ENCODE measurements at places on chromosomes 7 and 10.

GRCh38 chr10:59970396-59971368 lies 64.3 kb upstream of the CCDC6 start:
- peak; percentile 63 for DNase-seq

DNA sequence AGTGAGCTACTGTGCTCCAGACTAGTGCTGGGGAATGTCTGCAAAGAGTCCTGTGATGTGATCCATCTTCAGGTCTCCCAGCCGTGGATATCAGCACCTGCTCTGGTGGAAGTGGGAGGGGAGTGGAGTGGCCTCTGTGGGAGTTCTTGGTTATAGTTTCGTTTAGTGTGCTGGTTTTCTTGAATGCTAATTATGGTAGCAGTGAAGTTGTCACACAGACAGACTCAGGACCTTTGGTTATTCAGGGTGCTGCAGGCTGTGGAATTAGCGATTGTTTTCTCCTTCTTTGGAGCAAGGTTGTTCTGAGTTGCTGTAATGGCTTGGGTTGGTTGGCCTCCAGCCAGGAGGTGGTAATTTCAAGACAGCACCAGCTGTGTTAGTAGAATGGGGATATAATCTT lies 132.7 kb upstream of the HGF start:
- no peak for DNase-seq

DNA sequence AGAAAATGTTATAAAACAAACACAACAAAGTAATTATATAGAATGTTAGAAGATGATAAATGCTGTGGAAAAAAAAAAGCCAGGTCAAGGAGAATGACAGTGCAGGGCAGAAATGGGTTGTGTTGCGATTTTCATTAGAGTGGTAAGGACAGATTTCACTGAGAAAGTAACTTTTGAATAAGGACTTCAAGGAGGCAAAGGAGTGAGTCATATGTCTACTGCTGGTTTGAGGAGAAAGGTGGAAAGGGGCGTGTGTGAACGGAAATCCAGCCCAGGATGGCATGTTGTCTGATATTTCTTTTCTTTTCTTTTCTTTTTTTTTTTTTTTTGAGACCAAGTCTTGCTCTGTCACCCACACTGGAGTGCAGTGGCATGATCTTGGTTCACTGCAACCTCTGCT lies 12.3 kb upstream of the DLD start:
- DNase-seq: no peak

DNA sequence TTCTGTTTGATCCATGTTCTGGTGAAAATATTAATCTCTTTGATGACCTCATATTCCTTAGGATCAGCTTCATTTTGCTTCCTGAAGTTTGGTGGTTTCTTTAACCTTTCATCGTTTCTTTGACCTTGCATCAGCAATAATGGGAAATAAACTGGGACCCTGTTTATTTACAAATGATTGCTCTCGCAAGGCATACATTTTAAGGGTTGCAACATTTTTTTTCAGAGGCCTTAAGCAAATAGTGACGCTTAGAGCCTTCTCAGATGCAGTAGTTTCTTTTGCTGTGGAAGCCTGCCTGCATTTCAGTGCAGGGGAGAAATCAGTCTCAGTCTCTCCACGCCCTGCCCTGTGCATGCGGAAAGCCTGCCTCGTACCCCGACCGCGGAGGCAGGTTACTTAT lies 139.1 kb upstream of the NPS start:
- DNase-seq: no peak

DNA sequence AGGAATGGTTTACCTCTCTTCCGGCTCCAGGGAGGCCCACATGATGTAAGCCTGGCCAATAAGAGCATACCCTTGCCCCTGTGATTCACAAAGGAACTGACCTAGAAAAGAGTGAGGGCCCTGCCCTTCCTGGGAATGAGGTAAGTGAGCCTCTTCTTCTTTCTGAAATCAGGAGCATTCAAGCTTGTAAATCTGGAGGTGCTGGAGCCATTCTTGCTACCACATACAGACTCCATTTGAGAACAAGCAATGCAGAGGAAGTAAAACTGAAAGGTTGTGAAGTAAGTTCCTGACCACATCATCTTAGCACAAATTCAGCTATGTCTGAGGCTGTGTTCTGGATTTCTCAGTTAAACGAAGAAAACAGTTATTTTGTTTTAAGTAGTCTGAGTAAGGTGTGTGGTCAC lies 132.2 kb downstream of the CD36 start:
- DNase-seq: no peak

GRCh38 chr7:144534655-144535395 lies 131.3 kb upstream of the NOBOX start:
- no peak for DNase-seq

DNA sequence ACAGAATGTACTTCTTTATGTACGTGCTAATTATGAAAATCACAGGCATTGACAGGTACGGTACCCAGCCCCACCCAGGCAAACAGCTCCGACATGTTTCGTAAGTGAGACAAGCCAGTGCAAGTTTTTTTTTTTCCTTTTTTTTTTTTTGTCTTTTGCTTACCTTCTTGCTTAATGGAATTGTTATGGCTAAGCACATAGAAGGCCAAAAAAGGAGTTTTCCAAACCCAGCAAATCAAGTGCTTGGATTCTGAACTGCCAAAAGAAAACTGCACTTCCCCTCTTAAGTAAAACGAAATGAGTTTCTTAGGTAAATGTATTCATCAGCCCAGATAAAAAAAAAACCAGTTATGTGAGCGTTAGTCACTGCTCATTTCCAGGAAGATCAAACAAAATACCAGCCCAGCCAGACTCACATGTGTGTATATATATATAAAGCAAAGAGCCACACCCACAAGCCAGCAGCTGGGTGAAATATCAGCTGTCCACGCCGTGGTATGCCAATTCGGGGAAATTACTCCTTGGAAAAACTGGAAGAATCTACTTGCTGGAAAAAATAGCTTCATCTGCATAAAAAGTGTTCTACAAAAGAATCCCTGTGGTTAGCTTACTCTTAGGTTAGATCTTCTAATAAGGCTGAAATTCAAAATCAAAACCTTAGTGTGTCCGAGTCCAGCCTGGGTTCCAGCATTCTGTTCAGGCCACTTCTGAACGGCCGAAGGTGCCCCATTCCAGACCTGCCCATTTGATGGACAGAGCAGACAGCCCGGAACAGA lies 8.0 kb downstream of the KLF6 start:
- DNase-seq: no peak

GRCh38 chr10:108204528-108205305 lies 1040.2 kb upstream of the SORCS1 start:
- DNase-seq: no peak

DNA sequence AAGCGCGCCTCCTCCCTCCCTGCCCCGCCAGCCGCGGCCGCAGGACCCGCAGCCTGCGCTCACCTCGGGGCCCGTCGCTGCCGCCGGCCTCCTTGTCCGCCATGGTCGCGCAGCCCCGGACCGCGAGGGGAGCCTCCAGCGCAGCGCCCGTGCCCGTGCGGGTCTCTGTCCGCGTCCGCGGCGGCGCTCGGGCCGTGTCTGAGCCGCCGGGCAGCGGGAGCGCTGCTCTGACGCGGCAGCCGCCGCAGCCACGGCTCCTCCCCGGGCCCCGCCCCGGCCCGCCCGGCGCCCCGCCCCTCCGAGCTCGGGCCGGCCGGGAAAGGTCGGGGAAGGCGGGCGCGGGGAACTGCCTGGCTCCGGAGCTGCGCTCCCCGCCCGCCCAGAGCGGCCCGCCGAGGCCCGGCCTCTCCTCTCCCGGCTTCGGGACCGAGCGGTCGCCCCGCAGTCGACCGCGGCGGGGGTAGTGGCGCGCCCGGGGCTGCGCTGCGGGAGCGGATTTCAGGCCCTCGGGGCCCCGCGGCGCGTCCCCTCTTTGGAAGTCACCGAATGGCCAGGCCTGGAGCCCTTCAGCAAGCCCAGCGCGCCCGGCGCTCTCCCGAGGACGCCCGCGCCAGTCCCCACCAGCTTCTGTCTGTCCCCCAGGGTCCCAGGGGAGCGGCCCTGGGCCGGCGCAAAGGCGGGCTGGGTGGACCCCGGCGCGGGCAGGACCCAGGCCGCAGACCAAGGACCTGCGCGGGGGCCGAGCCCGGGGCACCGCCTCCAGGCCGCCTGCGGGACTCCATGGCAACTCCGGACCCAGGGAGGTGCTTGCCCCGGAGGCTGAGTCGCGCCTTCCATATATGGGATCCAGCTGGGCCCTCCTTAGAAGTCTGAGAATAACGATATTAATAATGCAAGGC lies at the start of gene HSPA12A:
HSPA12A (minus strand) TSS at position 200 of the 899 bp plus-strand sequence; CDS start at position 103, 97 bp downstream.
- DNase-seq: peak; percentile 13

DNA sequence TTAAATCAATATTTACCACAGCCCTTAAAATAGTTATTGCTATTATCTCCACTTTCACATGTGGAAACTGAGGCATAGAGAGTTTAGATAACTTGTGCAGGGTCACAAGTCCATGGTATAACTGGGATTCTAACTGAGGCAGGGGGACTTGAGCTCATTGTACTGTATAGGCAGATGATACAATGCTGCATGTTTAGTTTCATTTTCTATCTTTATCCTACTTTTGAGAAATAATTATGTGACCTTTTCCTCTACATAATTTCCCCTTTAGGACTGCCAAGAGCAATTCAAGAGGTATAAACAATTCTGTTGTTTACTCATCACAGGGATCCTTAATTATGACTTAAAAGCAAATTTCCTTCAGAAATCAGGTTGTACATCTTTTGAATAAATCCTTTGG lies 193.1 kb downstream of the SUGCT start:
- DNase-seq: no peak

Data from NCI-H526 treated with DMSO at 0.1 percent for 48 hours (cell line).